AG08396 (cell line): ENCODE measurements at places on chromosomes 4 and X.

- DNase-seq, result no peak
Measured at GRCh38 chr4:3489451-3489962, 26.4 kb downstream of the DOK7 start.

GRCh38 chrX:145190801-145191389 is 56.4 kb upstream of the SPANXN1 start:
- DNase-seq, result no peak

- DNase-seq, result no peak
Measured at GRCh38 chr4:149630064-149630463, 185.6 kb downstream of the IQCM start.

- no peak for DNase-seq
Measured at GRCh38 chr4:139525414-139525813, 30.6 kb downstream of the SETD7 start.

GRCh38 chr4:95672811-95673210 is 124.0 kb upstream of the UNC5C start:
- no peak for DNase-seq

GRCh38 chr4:88661739-88662138 is 35.9 kb downstream of the NAP1L5 start:
- DNase-seq, result peak; percentile 21

DNA sequence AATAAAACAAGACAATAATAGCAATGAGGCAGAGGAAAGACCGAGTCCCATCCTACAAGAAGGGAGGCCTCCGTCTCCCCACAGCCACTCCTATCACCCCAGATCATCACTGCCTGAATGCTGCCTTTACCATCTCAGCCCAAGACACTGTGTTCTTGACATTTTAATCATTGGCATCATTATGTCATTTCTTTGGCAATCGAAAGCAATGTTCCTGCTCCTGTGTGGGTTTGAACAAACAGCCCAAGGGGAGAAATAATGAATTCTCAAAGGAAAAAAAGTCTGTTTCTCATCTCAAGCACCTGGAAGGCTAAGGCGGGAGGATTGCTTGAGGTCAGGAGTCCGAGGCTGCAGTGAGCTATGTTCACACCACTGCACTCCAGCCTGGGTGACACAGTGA is 73.0 kb upstream of the ACSL1 start:
- DNase-seq, result no peak

DNA sequence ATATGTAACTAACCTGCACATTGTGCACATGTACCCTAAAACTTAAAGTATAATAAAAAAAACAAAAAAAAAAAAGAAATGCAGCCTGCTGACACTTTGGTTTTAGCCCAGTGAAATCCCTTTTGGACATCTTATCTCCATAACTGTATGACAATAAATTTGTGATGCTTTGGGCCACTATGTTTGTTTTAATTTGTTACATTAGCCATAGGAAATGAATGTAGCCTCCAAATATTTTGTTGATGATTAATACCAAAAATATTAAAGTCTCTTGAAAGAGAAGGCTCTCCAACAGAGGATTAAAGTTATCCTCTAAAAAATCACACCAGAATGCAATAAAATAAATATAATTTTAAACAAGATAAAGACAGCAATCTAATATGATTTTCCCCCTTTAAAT is 852.7 kb upstream of the SLIT2 start:
- DNase-seq, result peak; percentile 10

- no peak for DNase-seq
Measured at GRCh38 chr4:39037941-39038340, 5.7 kb upstream of the TMEM156 start.

- no peak for DNase-seq
Measured at GRCh38 chr4:102608190-102608589, 107.0 kb downstream of the NFKB1 start.

- no peak for DNase-seq
Measured at GRCh38 chr4:58776627-58777026, 1666.4 kb upstream of the IGFBP7 start.

- DNase-seq, result no peak
Measured at GRCh38 chr4:1122505-1122904, 9.1 kb upstream of the RNF212 start.

DNA sequence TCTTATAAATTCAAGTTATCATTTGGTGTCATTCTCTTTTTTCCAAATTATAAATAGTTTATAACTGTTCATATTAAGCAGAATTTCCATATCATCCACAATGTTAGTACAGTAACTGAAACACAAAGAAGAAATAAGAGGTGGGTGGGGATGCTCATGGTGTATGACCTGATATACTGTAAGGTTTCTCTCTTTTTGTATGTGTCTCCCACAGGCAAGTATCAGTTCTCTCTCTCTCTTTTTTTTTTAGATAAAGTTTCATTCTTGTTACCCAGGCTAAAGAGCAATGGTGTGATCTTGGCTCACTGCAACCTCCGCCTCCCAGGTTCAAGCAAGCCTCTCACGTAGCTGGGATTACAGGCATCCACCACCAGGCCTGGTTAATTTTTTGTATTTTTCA is 43.7 kb upstream of the UGT2A3 start:
- no peak for DNase-seq

DNA sequence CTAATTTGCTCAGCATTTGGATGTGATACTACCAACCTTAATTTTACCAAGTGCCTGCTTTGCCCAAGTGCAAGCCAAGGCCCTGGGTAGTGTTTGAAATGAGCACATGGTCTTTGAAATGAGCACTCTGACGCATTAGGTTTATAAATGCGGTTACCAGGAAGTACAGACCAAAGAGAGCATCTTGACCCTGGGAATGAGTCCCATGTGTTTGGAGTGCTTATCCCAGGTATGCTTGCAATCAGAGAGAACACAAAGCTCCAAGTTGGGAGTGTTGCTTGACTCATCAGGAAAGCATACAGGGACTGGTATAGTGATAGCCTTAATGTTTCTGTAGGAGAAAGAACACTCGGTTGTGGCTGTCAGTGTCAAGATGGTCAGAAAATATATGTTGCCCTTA is 203.6 kb upstream of the MAMLD1 start:
- DNase-seq, result no peak

DNA sequence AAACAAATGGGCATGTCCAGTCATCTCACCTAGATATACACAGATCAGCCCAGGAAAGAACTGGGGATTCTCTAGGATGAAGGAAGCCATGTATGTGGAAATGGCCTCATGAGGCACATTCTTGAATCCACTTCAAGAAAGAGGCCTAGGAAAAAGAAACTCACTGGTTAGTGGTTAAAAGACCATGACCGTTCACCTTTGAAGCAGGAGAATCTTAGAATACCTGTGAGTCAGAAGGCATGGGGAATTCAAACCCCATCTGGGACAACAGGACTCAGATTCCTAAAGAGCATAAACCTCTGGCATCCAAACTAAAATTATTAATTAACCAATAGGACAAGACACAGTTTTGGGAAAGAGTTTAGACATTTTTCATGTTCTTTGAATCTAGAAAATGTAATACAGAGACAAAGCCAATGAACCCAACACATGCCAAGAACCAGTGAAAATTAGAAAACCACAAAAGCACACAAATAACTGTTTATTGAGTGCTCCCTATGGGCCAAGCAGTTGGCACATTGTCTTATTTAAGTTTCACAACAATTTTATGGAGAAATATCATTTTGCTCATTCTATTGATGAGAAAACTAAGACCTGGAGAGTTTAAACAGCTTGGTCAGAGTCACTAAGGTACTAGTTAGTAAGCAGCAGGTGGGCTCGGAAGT is 97.5 kb downstream of the NPNT start:
- no peak for DNase-seq

DNA sequence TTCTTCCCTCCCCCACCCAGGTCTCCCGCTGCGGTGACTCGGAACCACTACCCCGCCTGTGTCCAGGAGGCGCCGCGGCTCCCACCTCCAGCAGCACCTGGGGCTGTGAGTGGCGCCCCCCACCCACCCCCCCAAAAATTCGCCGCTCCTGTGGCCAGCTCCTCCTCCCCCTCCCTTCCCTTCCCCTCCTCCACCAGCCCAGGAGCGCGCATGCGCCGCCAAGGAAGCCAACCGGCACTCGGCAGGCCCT is 278 bp downstream of the CLOCK start:
- DNase-seq, result peak; percentile 89

DNA sequence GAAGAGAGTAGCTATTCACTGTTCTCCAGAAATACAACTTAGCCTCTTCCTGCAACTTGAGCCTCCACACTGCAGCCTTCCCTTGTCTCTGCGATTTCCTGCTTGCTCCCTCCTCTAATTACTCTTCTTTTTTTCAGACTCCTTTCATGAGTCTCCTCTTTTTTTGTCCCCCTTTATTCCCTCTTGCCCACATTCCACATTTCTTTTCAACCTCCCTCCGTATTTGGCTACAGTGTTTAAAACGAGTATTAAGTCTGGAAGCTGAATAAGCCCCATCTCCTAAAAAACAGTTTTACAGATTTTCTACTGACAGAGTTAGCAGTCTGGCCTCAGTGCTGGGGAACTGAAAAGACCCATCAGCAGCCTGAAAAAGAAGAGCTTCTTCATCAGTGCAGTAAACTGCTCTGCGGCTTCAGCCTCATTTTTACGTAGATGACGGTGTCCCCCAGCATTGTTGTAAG is 141.5 kb downstream of the TENM3 start:
- DNase-seq, result no peak

DNA sequence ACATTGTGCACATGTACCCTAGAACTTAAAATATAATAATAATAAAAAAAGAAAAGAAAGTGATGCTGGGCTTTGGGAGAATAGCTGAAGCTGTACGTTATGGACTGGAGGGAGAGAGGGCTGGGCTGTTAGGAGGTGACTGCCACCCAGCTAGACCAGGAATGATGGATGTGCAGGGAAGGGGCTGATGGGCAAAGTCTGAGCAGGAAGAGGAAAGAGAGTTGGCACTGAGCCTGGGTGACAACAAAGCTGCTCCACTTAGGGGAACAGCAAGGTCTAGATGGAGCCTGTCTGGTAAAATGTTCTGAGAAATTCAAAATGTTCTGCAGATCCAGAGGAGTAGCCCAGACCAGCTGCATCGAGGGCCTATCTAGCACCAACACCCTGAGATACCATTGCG is 32.3 kb downstream of the MED28 start:
- DNase-seq, result no peak

DNA sequence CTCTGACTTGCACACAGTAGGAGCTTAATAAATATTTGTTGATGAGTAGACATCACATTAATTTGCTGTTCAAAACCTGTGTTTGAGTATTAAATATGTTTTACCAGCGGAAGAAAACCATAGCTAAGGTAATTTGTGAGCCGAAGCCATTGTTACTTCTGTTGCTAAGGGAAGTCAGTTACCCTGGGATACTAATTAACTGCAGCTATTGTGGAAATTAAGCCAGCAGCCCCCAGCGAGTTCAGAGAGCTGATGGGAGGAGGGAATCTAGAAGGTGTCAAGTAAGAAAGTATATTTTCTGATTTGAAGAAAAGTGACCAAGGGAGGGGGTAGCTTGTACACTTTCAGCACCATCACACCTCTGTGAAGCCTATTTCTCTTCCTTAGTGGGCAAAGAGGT is 76.7 kb upstream of the IGSF1 start:
- no peak for DNase-seq
